Left colon (tissue), 2 donors: ENCODE measurements at places on chromosomes 4 and X. TPM values are rescaled to one million over a fixed set of nuclear protein-coding genes. Genes with fewer than 3 reads are reported as not detected.

GRCh38 chrX:110142096-110142495, 139.2 kb downstream of the TMEM164 start:
- no peak for DNase-seq

GRCh38 chr4:185931375-185931774, 119.4 kb upstream of the SORBS2 start:
- DNase-seq, result no peak

DNA sequence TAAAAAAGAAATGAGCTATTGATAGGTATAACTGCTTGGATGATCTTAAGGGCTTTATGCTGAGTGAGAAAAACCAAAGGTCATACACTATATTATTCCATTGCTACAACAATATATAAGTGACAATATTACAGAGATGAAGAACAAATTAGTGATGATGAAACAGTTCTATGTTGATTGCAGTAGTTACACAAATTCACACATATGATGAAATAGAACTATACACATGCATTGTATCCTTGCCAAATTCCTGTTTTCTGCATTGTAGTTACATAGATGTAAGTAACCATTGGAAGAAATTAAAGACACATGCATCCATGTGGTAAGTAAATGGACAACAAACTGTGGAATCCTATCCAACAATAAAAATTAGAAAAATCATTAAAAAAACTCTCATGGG, 76.5 kb downstream of the CENPC start:
- DNase-seq, result no peak

GRCh38 chr4:101348367-101348827, 1.1 kb upstream of the PPP3CA start:
- no peak for DNase-seq

- DNase-seq, result no peak
These were observed 96.7 kb downstream of the CORIN start for GRCh38 chr4:47741200-47741599.

DNA sequence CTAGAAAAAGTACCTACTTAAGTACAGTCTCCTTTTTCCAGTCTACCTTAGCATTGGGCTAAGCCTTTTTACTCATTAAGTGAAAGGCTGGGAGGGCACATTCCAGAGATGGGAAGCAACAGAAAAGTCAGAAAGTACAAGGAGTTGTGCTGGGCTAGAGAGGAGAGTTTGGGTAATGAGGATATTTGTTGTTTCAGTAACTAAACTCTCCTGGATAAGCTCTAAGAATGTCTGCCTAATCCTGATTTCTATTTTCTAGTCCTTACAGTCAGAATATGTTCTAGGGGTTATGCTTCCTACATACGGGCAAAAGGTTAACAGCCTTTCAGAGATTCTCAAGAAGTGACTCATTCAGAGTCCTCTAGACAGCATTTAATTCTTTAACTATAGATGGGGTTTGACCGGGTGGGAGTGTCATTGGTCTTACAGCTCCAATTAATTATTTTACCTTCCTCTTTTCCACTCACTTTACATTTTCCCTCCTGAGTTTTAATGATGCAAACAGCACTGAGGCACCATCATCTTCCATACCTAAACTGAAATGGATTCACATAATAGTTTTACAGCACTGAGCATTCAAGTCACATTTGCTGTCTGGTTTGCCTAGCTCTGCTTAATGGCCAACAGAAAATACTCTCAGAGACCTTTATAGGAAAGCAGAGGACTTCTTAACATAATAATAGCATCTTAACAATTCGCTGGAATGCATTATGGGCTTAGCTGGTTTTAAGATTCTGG, 42.9 kb downstream of the USP26 start:
- no peak for DNase-seq

- DNase-seq, result no peak
These were observed 16.8 kb downstream of the RASGEF1B start for GRCh38 chr4:81454948-81455347.

DNA sequence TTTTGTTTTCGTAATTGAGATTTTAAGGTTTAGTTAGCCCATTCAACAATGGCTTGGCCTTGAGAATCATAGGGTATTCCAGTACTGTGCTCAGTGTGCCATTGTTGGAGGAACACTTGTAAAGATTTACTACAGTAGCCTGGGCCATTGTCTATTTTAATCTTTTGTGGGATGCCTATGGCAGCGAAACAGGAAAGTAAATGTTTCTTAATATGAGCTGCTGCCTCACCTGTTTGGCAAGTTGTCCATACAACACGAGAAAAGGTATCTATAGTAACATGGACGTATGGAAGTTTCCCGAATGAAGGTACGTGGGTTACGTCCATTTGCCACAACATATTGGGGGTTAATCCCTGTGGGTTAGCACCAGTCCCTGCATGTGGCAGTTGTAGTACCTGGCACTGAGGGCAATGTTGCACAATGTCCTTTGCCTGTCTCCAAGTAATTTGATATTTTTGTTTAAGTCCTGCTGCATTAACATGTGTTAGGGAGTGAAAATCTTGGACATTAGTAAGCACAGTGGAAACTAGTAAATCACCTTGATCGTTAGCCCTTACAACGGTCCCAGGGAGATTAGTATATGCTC, 38.6 kb upstream of the AADAT start:
- DNase-seq, result no peak

DNA sequence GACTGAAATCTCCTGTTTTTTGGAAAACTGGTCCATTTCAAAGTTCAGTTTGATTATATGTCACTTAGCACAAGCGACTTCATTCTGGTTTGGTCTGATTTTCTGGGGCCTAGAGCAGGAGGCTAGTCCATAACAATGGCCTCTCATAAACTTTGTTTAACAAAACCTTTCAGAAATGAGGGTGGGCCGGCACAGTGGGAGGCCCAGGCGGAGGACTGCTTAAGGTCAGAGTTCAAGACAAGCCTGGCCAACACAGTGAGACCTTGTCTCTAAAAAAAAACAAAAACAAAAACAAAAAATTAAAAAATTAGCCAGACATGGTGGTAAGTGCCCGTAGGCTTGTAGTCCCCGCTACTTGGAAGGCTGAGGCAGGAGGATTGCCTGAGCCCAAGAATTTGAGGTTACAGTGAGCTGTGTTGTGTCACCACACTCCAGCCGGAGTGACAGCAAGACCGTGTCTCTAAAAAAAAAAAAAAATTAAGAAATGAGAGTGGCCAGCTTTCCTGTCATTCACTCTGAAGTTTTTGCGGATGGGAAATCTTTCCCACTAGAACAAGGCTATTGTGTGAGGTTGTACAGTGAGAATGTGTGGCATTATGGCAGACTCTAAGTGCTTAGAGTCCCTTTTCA, 1.2 kb upstream of the PLAC8 start:
- no peak for DNase-seq

DNA sequence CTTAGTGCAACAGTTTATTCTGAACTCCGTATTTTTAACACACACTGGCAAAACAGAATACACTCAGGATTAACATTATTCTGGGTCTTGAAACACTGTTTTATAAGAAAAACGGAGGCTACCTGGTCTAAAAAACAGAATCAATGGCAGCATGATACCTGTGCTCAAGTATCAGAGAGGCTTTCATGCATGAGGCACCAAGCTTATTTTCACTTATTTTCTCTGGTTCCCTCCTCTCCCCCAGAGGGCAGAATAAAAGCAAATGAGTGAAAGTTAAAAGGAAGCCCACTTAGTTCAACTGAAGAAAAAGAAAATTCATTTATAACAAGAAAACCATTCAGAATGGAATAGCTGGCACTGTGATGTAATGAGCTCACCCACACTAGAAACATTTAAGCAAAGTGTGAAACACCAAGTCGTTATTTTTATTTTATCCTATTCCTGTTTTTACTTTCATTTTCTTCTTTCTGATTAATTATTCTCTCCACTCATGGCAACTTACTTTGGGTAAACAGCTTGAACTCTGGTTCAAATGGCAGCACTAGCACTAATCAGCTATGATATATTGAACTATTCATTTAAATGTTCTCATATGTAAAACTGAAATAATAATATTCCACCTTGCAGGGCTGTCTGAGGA, 211.8 kb downstream of the PPP3CA start:
- no peak for DNase-seq

- no peak for DNase-seq
These were observed 12.4 kb upstream of the NKX1-1 start for GRCh38 chr4:1418494-1419285.

DNA sequence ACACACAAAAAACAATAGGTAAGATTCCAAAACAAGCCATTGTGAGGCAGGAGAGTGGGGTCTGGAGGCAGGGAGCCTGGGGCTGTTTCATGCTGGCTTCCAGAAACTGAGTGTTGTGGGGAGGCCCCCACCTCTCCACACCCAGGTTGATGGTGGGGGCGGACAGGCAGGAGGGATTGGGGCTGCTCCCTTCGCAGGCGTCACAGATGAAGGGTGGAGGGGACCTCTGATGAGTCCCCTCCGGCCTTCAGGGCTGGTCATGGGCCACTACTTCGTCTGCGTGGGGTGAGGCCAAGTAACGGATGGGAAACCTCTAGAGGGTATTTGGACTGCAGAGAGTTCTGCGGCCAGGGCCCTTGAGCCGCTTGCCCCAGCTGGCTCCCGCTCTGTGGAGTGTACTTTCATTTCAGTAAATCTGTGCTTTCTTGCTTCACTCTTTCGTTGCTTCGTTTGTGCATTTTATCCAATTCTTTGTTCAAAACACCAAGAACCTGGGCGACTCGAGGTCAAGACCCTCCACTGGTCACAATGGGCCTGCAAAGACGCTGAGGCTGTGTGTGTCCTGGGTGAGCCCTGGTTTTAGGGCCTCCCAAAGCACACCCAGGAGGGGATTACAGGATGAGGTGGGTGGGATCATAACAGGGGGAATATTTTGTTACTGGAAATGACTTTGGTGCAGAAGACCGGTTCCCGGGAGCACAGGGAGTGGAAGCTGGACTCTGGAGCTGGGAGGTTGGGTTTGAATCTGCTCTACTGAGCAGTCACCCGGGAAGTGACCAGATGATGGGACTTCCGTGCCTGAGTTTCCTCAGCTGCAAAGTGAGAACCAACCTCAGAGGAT, 83.7 kb upstream of the ADRA2C start:
- peak; percentile 8 for DNase-seq

GRCh38 chr4:36966756-36967460, 277.6 kb upstream of the NWD2 start:
- no peak for DNase-seq

DNA sequence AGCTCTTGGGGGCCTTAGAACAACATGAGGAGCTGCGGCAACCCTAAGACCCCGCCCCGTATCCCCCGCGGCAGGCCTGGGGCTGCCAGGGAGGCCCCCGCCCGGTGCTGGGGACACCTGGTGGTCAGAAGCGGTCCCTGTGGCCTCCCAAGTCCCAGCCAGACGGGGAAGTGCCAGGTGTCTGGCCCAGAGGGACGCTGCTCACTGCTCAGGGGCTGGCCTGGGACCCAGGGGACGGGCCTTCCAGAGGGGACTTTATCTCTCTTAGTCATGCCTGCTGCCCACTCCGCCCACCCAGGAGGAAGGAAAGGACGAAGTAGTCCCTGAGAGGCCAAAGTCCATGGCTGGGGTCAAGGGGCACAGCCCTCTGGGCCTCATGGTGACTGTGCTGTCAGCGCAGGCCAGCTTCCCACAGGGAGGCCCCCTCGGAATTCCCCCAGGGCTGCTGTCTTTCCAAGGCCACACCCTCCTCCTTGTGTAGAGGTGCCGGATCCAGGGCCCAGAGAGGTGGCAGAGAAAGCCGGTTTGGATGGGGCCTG, 31.0 kb upstream of the HTRA3 start:
- DNase-seq, result no peak

GRCh38 chr4:186819342-186820086, 95.9 kb upstream of the FAT1 start:
- DNase-seq, result no peak

VCX2 gene
- total RNA-seq, result not detected

FAM120C gene
- 3.8 TPM for total RNA-seq

CYSLTR1 gene
- 2.4 TPM for total RNA-seq

TRPC5OS gene
- not detected for total RNA-seq

CPZ gene
- 2.9 TPM for total RNA-seq

LNX1 gene
- total RNA-seq, result 18.4 TPM

MMRN1 gene
- total RNA-seq, result 13.1 TPM

MAGEA12 gene
- not detected for total RNA-seq

PDGFRA gene
- total RNA-seq, result 30.8 TPM

ARX gene
- total RNA-seq, result 0.34 TPM

FHDC1 gene
- 15.2 TPM for total RNA-seq

CLDN2 gene
- total RNA-seq, result 0.27 TPM
